Effector CD4-positive, alpha-beta T cell (primary cell): ENCODE measurements at places on chromosomes 7 and 10.

GRCh38 chr10:124671486-124672075, 72.6 kb downstream of the FAM53B start:
- no peak for DNase-seq

- peak; percentile 64 for DNase-seq
Measured at GRCh38 chr10:100346765-100347567, at the start of gene SCD. Gene SCD, plus strand, starts transcription at chr10:100347233. Its CDS starts 272 bp downstream, at chr10:100347505.

- DNase-seq = no peak
Measured at GRCh38 chr7:50626286-50626685, 61.1 kb upstream of the DDC start.

- DNase-seq = no peak
Measured at GRCh38 chr10:2944788-2945187, 122.6 kb upstream of the PFKP start.

DNA sequence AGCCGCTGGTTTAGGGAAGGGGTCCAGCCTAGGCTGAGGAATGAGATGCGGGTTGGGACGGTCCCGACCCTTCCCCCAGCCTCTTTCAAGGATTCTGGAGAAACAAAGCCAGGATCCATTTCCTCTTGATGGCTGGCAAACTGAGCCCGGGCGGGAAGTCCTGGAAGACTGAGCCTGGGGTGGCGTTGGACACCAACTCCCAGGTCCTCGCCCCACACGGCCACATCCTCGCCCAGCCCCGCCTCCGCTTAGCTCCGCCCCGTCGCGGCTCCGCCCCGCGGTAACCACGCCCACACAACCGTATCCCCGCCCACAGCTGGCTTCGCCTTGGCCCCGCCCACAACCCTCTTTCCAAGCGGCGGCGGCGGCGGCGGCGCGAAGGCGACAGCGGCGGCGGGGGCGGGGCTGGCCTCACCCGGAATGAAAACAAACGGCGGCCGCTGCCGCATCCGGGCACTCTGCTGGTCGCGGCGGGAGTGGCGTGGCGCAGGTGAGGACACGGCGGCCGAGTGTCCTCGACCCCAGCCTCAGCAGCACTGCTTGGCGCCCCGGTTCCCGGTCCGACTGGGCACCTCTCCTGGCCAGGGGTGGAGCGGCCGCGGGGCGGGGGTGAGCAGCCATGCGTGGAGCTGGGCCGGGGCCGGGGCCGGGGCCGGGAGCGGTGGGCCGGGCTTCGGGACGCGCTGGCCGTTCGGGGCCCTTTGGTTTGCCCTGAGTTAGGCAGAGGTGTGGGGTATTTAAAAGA, at the start of gene NUB1:
NUB1 (plus strand) TSS at position 456 of the 745 bp plus-strand sequence. CDS start 3,538 bp downstream, outside the sequence.
- DNase-seq = peak; percentile 86

GRCh38 chr7:28112883-28113540, 67.6 kb downstream of the JAZF1 start:
- no peak for DNase-seq

DNA sequence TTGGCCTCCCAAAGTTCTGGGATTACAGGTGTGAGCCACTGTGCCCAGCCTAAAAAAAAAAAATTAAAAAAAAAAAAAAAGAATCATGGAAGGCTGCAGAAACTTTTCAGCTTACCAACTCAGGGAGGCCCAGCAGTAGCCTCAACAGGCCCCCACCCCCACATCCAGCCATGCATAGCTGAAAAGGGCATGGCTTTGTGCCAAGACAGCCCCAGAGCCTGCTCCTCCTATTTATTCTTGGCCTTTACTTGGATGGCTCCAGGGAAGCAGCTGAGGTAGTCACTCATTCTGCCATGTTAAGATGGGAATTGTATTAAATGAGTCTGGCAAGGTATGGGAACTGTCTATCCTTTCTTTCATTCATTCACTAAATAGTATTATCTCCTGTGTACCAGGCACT, 13.7 kb upstream of the CNNM2 start:
- no peak for DNase-seq

GRCh38 chr10:1293636-1294435, 237.7 kb downstream of the WDR37 start:
- no peak for DNase-seq

DNA sequence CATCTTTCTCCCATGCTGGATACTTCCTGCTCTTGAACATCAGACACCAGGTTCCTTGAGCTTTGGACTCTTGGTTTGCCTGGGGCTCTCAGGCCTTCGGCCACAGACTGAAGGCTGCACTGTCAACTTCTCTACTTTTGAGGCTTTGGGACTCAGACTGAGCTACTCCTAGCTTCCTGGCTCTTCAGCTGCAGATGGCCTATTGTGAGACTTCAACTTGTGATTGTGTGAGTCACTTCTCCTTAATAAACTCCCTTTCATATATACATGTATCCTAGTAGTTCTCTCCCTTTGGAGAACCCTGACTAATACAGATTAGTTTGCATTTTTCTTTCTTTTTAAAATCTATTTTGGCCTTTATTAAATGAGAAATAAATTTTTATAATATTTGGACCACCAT, 276.2 kb upstream of the SEMA3C start:
- no peak for DNase-seq

- DNase-seq = no peak
Measured at GRCh38 chr10:8359467-8359866, 305.0 kb downstream of the GATA3 start.

- no peak for DNase-seq
Measured at GRCh38 chr10:58109731-58110130, 158.0 kb downstream of the IPMK start.

- no peak for DNase-seq
Measured at GRCh38 chr7:117564627-117565026, 84.8 kb downstream of the CFTR start.

GRCh38 chr10:58384544-58384998, 639 bp upstream of the TFAM start:
- no peak for DNase-seq

DNA sequence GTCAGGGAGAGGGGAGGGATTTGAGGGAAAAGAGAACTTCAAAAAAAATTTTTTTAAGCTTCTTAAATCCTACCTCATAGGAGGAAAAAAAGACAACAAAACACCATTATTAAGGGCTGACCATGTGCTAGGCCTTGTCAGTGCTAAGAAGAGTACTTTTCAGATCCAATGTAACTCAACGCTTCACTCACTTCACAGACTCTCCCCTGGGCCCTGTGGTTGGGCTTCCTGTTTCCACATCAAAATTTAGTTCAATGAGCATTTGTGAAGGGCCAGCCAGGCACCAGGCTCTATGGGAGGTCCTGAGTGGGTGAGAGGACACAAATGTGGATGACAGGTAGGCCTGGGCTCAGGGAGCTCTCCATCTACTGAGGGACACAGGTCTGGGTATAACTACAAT, 249.8 kb downstream of the PTEN start:
- no peak for DNase-seq

DNA sequence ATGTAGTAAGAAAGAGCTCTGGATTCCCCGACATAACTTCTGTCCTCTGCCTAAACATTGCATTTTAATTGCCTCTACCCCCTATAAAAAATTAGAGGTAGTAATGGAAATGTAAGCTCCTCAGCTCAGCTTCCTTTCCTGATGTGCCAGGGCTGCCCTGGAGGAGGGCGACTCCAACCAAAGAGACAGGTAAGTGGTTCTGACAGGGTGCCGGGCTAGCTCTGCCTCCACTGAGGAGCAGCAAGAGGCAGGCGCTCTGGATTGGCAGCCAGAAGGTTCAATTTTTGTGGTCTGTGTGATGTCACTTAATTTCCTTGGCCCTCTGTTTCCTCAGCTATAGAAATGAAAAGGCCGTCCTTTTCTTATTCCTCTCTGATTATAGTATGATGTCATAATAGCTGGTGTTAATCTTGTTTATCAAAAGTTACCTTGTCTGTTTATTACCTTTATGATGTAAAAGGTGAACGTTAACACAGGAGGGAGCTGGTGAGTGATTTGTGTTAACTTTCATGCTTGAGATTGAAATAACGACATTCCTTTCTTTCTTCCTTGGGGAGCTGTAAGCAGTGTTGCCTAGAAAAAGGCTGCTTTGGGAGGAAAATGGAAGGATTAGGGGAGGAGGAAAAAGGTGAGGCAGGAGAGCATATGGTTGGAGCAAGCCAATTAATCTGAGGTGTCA, 51.8 kb downstream of the ANLN start:
- DNase-seq = no peak

DNA sequence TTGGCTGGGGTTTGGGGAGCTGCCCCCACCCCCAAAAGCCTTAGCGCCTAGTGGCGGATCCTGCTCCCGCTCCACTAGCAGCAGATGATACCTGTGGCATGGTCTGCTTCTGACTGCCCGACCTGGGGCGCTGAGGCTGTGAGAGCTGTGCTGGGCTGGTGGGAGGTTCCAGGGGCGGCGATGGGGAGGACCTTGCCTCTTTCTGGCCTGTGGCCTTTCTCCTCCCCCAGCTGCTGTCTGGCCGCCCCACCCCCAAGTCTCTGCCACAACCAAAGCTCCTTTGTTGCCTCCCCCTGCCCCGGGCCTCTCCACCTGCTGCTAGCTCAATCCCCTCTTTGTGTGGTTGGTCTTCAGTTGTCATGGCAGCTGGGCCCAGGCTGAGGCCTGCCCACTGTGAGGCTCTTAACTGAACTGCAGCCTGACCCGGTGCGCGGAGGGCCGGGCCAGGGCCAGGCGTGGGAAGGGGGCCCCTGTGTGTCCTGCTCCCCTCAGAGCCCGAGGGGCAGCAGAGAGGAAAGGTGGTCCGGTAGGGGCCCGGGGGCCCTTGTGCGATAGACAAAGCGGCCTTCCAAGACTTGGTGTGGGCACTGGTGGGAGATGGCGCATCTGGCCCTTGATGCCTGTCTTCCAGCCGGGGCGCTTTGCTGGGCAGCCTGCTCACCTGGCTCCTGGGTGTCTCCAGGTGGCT, 4.7 kb downstream of the ZNF775 start:
- DNase-seq = no peak

GRCh38 chr7:24158975-24159374, 125.0 kb upstream of the NPY start:
- DNase-seq = no peak

DNA sequence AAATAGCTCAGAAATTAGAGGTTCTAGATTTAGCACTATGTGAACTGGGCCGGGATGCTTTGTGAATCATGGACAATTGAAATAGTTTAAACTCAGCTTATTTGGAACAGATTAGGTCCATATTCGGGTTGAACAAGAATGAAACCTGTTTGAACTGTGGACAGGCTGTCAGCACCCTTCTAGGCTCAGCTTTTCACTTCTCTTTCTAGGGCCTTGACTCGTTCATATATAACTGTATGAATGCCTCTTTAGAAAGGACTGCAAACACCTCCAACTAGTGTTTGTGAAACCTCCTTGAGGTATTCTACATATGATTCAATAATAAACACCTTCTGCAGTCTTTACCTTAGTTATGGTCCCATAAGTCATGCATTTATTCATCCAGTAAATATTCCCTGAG, 115.6 kb downstream of the REEP3 start:
- DNase-seq = no peak

DNA sequence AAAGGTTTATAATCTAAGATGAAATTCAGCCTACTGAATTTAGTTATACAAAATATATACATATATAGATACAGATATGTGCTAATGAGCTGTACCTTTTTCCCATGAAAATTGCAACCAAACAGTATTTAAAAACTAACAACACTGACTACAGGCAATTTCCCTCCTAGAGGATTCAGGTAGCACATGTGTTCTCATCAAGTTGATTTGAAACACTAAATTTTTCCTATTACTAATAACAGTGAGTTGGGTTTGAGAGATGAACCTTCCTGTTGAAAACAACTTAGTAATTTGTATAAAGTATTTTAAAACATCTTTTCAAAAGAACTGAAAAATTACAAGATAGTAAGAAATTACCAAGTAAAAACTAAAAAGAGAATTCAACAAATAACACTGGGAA, 51.5 kb downstream of the COA1 start:
- no peak for DNase-seq

GRCh38 chr7:131769241-131769640, 212.8 kb upstream of the PODXL start:
- no peak for DNase-seq

GRCh38 chr10:6984971-6985370, 404.9 kb upstream of the PRKCQ start:
- no peak for DNase-seq

DNA sequence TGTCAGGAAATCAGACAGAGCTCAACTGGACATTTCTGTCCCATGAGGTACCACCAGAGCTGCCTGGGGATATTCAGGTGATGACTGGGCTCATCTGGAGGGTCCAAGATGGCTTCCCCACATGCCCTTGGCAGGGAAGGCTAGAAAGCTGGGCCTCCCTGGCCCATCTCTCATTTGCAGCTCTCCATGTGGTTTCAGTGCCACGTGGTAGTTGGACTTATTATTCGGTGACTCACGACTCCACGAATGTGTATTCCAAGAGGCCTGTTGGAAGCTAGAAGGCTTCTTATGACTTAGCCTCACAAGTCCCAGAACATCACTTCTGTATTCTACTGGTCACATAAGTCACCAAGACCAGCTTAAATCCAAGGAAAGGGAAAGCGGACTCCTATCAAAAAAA, 22.8 kb downstream of the NSMCE4A start:
- no peak for DNase-seq

- DNase-seq = no peak
Measured at GRCh38 chr10:132332433-132332754, 401 bp downstream of the LRRC27 start.

GRCh38 chr10:91424016-91424415, 13.9 kb downstream of the HECTD2 start:
- no peak for DNase-seq
